ENCODE measurements at places on chromosomes 2 and 18.

DNA sequence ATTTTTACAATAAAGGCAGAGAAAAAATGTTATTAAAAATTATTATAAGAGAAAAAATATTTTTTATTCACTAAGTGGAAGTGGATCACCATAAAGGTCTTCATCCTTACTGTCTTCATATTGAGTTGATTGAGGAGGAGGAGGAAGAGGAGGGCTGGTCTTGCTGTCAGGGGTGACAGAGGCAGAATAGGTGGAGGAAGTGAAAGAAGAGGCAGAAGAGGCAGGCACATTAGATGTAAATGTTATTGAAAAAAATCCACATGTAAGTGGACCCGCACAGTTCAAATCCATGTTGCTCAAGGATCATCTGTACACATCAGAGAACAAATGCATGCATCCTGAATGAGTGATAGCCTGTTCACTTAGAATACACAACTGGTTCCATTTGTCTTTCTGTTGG lies 6.4 kb upstream of the SPATS2L start:
- no peak for DNase-seq

- DNase-seq: no peak
Observed at GRCh38 chr2:104768694-104769093, 85.2 kb upstream of the POU3F3 start.

- DNase-seq: no peak
Observed at GRCh38 chr2:194062401-194062800, 1594.6 kb upstream of the SLC39A10 start.

- no peak for DNase-seq
Observed at GRCh38 chr2:216568576-216568975, 64.6 kb upstream of the IGFBP2 start.

GRCh38 chr2:75288760-75289159 lies 89.4 kb upstream of the TACR1 start:
- no peak for DNase-seq

GRCh38 chr2:85872536-85873161 lies 16.1 kb downstream of the ST3GAL5 start:
- DNase-seq: no peak

GRCh38 chr18:8283891-8284585 lies 325.2 kb upstream of the RAB12 start:
- DNase-seq: no peak

DNA sequence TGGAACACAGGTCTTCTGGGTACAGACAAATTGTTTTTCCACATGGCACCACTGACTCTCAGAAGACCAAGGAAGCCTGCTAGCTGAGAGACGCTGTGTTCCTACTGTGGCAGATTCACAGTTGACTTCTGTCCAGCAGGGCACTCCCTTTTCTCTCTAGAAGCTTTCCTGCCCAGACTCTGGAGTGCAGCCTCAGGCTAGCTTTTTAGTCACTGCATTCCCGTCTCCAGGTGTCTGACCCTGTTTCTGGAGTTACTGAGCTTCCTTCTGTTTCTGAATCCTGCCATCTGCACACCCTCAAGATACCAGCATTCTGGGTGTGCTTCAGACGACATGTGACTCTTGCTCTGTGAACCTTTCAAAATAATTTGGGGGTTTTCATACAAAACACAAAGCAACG lies 125.1 kb downstream of the TMEM200C start:
- no peak for DNase-seq

DNA sequence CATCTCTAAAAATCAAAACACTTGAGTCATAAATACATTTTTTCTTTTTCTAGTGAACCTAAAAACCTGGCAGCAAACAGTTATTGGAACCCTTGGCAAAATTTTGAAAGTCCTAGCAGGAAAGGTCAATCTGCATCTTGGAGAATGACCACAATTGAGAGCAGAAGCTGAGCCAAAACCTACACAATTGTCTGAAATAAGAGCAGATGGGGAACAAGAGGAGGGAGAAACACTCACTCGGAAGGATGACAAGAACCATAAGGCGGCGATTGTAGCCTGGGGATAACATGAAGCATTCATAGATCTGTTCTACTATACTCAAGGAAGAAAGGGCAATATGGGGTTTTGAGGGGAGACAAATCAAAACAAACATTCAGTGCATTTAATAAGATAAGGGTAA lies 117.0 kb downstream of the CHN1 start:
- no peak for DNase-seq

DNA sequence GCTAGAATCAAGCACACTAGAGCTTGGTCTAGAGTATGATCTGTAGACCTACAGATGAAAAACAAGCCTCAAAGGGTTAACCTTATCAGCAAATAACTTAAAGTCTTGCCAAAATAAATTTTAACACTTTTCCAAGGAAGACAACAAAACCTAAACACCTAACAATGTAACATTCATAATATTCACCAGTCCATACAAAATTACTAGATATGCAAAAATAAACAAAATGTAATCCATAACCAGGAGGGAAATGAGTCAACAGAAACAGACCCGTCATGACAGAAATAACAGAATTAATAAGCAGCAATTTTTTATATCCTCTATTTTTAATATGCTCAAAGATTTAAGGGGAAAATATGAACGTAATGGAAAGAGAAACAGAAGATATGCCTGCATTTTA lies 36.1 kb downstream of the TRAK2 start:
- no peak for DNase-seq

- DNase-seq: no peak
Observed at GRCh38 chr2:187002242-187002641, 153.3 kb upstream of the ZSWIM2 start.

DNA sequence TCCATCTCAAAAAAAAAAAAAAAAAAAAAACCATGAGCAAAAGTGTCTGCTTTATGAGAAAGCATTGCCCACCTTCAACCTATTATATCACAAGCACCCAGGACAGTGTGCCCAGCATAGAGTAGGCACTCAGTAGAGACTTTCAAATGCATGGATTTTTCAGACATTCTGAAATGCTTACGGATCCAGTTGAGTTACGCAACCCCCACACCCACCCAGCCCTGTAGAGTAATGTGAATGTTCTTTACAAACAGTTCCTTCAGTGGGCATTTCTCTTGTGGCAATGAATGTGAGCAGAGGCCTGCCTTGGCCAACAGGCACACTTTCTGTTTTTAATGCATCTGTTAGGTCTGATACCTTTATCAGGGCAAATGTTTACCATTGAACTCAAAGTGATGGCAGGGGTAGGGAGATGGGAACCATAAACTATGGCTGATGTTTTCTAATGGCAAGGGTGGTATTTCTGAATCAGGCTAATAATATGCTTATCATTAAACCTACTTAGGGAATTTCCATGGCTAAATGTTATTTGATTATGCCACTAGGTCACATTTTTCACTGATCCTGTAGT lies 65.0 kb upstream of the RPL31 start:
- DNase-seq: no peak

GRCh38 chr2:181139831-181140230 lies 159.4 kb downstream of the UBE2E3 start:
- no peak for DNase-seq

DNA sequence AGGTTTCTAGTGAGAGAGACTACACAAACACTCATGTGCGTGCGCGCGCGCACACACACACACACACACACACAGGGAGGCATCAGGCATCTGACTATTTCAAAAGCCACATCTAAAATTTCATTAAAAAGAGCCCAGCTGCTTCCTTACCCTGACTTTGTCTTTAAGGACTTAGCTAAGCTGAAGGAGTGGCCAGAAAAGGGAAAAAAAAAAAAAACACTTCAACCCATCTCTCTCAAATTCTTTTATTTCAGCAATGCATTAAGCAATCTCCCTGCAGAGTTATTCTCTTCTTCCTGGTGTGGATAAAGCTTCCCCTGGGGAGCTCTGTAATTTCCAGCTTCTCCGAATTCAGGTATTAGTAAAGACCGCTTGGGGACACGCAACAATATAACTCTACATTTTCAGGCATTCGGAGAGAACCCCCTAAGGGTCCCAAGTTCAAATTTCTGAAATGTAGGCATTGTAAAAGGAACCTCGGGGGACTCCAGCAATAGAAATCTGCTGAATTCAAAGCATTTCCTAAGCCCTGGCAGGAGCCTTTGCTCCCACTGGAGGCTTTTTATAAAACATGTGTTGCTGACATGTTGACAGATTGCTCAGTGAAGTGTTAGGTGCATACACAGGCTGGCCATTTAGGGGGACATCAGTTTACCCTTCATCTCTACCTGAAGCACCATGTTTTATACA lies 67.0 kb downstream of the ZNF521 start:
- DNase-seq: no peak

GRCh38 chr18:77087393-77088141 lies 45.0 kb downstream of the MBP start:
- DNase-seq: no peak

DNA sequence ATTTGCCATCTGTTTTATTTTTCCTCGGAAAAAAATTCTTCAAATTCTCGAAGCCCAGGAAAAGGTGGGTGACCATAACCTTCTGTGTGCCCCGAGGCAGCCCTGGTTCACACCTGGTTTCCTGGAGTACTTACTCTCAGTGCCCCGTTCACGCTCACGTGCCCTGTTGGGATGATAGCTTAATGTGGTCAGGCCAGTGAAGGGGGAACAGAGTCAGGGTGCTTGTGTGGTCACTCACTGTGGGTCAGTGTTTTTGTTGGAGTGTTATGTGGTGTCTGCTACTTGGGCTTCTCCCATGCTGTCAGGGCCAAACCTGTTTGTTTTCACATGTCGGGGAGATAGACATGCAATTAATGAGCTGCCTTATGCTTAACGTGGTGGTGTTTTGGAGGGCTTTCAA lies 78.1 kb downstream of the MAP4K4 start:
- DNase-seq: no peak

DNA sequence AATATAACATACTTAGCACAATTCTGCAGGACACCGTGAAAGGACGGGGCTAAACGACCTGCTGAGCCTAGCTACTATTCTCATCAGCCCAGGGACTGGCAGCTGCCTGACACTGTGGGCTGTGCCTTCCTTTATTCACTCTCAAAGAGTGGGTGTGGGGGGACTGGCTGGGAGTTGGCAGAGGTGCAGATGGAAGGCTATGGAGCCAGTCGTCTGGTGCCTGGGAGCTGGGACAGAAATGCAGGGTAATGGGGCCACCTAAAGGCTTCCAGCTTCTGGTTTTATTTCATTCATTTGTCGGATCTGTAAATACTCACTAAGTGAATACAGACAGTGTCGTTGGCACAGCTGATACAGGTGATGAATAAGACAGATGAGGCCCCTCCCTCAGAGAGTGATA lies 56.0 kb upstream of the NFU1 start:
- DNase-seq: no peak

DNA sequence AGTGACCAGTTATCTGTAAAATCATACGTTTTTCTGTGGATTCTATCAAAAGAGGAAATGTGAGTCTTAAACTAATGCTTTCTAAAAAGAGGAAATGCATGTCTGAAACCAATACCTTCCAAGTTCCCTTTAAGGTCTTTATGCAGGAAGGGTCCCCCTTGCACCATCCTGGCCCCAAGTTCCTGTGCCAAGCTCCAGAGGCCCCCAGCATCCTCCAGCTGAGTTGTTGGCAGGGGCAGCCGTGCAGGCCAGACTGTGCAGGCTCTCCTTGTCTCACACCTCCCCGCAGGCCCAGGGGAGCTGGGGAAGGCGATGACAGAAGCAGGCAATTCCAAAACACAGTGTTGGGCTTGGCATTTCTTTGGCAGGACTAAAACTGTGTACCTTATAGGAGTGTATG lies 39.2 kb downstream of the DPYSL5 start:
- DNase-seq: no peak

GRCh38 chr2:154698721-154699574 lies 453 bp downstream of the KCNJ3 start:
- DNase-seq: no peak

DNA sequence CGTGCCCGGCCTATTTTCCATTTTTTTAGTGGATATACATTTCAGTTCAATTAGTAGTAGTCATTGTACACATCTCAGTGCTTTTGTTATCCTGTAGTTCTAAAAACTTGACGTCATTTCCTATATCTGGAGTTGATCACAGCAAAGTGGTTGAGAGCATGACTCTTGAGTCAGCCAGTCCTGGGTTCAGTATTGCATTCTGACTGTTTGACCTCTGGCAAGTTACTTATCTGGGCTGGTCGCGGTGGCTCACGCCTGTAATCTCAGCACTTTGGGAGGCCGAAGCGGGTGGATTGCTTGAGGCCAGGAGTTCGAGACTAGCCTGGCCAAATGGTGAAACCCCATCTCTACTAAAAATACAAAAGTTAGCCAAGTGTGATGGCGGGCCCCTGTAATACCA lies 50.4 kb upstream of the PPM1B start:
- no peak for DNase-seq

- DNase-seq: no peak
Observed at GRCh38 chr18:77103187-77103850, 29.3 kb downstream of the MBP start.

GRCh38 chr2:218839430-218839829 lies 7.8 kb upstream of the PRKAG3 start:
- no peak for DNase-seq

- DNase-seq: no peak
Observed at GRCh38 chr2:144217853-144218633, 301.9 kb downstream of the ZEB2 start.

DNA sequence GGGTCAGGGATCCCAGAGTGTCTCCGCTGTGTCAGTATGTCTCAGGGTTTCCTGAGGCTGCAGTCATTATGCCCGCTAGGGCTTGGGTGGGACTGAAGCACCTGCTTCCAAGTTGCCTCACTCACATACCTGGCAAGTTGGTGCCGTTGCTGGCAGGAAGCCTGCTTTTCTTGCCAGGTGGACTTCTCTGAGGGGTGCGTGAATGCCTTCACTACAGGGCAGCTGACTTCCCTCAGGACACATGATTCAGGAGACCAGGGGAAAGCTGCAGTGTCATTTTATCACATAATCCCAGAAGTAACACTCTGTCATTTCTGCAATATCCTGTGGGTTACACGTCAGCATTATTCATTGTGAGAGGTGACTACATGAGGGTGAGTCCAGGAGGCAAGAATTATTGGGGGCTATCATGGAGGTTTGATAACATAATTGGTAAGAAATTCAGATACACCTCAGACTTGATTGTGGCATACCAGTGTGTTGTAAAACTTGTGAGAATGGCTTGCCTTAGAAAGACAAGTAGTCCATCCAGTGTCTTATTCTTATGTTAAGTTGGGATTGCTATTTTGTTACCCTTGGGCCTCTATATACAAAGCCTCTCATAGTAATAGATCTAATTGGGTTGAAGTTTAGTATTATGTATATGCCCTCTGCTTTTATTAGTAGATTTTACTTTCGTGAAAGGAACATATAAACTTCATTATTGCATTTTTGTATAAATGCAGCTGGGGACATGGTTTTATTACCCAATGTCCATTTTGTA lies 44.1 kb downstream of the NEDD4L start:
- no peak for DNase-seq
